Suprapubic skin (tissue), 4 donors: ENCODE measurements at places on chromosomes 5 and 9.

DNA sequence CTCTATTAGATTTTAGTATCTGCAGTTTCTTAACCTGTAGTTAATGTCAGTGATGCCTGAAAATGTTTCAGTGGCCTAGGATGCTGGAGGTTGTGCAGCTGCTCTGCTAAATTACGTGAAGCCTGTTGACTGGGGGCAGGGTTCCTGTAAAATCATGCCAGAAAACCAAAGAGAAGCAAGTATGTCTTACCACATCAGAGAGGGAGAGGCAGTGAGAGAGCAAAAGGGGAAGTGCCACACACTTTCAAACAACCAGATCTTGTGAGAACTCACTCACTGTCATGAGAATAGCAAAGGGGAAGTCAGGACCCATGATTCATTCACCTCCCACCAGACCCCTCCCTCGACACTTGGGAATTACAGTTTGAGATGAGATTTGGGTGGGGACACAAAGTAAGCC is 83.9 kb upstream of the CYLC2 start:
- DNase-seq, result no peak

DNA sequence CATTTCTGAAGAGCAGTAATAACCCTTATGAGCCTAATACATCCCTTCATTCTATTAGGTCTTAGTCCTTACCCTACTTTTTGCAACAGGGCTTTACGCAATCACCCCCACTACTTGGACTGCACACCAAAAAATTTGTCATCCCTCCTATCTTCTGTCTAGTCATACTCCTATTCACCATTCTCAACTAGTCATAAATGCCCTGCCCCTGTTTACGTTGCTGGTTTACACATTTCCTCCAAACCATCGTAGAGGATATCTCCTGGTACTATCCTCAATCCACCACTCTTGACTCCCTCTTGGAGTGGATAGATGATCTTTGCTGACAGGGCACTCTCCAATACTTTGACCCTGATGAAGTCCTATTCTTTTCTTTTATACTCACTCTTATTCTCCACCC is 98.2 kb upstream of the CCNG1 start:
- DNase-seq, result no peak

GRCh38 chr9:109239240-109239639 is 72.2 kb upstream of the FRRS1L start:
- DNase-seq, result no peak

GRCh38 chr5:34865091-34865490 is 26.1 kb downstream of the TTC23L start:
- DNase-seq, result no peak

DNA sequence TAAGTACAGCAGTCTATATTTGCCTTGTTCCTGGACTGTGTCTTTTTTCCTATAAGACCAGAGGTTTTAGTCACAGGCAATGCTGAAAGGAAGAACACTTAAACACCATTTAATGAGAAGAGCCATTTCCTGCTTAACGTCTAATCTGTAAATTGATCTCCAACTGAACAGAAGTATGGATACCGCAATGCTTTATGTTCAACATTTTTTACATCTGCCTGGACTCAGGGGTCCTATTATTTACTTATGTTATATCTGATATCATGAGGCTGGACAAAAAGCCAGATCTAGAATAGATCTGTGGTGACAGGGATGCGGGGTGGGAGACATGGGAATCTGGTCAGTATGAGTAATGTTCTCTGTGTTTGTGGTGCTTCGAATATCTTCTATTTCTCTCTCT is 334.6 kb upstream of the MPDZ start:
- DNase-seq, result no peak

DNA sequence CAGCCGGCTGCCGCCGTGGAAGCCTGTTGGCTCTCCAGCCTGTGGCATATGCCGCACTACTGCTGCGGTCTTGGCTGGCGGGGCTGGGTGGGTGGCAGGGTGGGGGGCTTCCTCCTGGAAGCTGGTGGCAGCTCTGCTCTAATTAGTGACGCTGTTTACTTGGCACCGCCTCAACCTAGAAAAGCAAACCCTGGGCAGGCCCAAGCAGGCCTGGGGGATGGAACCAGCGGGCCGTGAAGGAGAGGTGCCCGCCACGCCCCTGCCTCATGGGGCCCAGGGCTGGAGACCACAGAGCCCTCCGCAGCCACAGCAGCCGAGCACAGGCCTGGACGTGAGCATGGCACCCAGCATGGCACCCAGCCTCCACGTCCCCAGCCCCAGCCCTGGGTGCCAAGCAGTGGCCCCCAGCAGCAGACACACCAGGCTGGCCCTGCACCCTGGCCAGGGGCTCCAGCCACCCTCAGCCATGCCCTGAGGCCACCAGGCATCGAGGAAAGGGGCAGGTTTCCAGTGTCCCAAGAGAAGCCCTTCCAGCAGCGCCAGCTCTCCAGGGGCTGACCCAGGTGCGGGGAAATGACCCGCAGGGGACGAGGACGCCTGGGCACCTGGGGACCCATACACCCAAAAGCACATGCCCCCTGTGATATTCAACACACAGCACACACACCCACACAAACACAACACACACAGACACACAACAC is 5.4 kb upstream of the CCDC187 start:
- no peak for DNase-seq

DNA sequence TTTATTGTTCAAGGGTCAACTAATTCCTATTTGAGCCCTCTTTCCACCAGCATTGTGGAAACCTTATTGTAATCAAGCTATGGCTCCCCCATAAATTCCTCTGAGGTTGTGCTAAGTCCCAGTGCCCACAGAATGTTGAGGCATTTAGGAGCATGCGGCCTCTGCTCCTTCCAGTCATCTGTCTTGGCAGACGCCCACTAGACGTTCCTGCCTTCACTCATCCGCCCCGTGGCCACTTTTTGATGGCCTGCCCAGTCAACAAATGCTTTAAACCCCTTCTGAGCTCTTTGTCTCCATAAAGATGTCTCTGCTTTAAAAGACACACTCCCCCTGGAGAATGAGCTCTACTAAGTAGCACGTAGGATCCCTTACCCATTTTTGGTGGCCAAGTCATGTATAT is 104.7 kb downstream of the GAS1 start:
- no peak for DNase-seq

DNA sequence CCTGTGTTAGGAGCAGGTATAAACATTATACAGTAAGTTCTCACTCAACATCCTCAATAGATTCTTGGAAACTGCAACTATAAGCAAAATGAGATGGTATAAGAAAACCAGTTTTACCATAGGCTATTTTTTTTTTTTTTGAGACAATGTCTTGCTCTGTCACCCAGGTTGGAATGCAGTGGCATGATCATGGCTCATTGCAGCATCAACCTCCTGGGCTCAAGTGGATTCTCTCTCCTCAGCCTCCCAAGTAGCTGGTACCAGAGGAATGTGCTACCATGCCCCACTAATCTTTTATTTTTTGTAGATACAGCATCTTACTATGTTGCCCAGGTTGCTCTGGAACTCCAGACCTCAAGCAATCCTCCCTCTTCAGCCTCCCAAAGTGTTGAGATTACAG is 50.1 kb upstream of the ADRB2 start:
- DNase-seq, result no peak
